OCI-LY7 (cell line): ENCODE measurements at places on chromosomes 16 and 17. TPM values are rescaled to one million over a fixed set of nuclear protein-coding genes. Genes with fewer than 3 reads are reported as not detected.

Gene CLUH
- total RNA-seq, result 122 and 132 TPM in 2 replicates

Gene SNRNP25
- total RNA-seq, result 63.0 and 68.3 TPM in 2 replicates

Gene KRTAP4-8
- total RNA-seq, result not detected in 2 replicates

Gene TPSAB1
- not detected in 2 replicates for total RNA-seq

Gene ZNF48
- total RNA-seq, result 16.4 and 17.3 TPM in 2 replicates

Gene GRB2
- 294 and 308 TPM in 2 replicates for total RNA-seq

Gene NT5C3B
- 10.0 and 12.1 TPM in 2 replicates for total RNA-seq

Gene TMEM95
- total RNA-seq, result 0.31 TPM in 1 of 2 replicates, not detected in the other

Gene NUDT21
- 270 and 273 TPM in 2 replicates for total RNA-seq

Gene NPIPB9
- total RNA-seq, result 7.1 and 10.7 TPM in 2 replicates

Gene CFAP119
- 25.0 and 27.4 TPM in 2 replicates for total RNA-seq

Gene HOXB4
- 8.9 and 9.2 TPM in 2 replicates for total RNA-seq

Gene HOXB6
- not detected in 2 replicates for total RNA-seq

Gene FAM20A
- total RNA-seq, result not detected in 2 replicates

Gene ANKRD40CL
- not detected in 2 replicates for total RNA-seq

Gene SLC9A5
- 3.6 and 4.2 TPM in 2 replicates for total RNA-seq

Gene DRC3
- total RNA-seq, result 0.19 and 0.50 TPM in 2 replicates

Gene TVP23C
- total RNA-seq, result 17.9 and 20.3 TPM in 2 replicates

Gene BAHCC1
- total RNA-seq, result 5.5 and 5.7 TPM in 2 replicates

Gene SOX9
- total RNA-seq, result not detected in 2 replicates
